Vagina (tissue), 2 donors: ENCODE measurements at places on chromosomes 11 and 22.
A peak's percentile ranks its signal among the peaks of the same experiment; 100 is the strongest.

- DNase-seq = no peak
- H3K36me3 ChIP-seq = no peaks in the 10 kb centered on the region
- no peaks in the 10 kb centered on the region for H3K4me1 ChIP-seq
- H3K27ac ChIP-seq = no peak overlapping the region
Measured at GRCh38 chr11:115197031-115197430, 307.2 kb downstream of the CADM1 start.

DNA sequence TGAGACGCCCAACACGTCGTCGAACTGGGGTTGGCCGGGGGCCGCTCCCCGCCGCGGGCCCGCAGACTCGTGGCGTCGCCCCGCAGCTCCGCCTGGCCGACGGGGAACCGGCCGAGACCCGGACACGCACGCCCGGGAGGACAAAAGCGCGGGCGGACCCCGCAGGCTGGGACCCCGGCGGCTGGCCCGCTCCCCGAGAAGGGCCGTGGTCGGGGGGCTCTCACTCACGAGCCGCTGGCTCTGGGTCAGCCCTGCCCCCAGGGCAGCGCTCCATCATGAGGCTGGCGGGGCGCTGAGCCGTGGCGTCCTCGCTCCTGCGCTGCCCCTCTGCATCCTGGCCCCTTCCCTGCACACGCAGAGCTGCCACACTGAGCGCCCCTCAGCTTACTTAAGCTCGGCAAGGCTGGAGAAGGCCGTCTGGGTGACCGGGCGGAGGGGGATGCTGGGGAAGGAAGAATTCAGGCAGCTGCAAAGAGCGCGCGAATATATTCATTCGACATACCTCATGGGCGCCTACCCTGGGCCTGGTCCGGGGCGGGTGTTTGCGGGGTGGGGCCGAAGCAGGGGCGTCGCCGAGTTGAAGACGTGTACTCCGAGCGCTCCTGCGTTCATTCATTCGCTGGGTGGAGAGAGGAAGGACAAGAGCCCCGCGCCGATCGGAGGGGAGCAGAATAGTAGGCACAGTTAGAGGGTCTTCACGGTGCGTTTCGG is 579 bp upstream of the CYB5R2 start:
- no peaks in the 10 kb centered on the region for H3K36me3 ChIP-seq
- peak overlapping the region; percentile 90 for H3K27ac ChIP-seq
- peak overlapping the region; percentile 56 for H3K4me3 ChIP-seq
- no peaks in the 10 kb centered on the region for H3K27me3 ChIP-seq
- DNase-seq = no peak

- H3K27me3 ChIP-seq = no peaks in the 10 kb centered on the region
- no peaks in the 10 kb centered on the region for H3K4me1 ChIP-seq
- no peak for DNase-seq
- H3K27ac ChIP-seq = no peak overlapping the region
Measured at GRCh38 chr11:84247926-84248325, 961.8 kb upstream of the CCDC90B start.

GRCh38 chr11:456533-456932 is 6.5 kb downstream of the PTDSS2 start:
- H3K4me1 ChIP-seq = peaks cover 10% of the 10 kb centered on the region
- no peak overlapping the region for H3K4me3 ChIP-seq
- DNase-seq = no peak
- no peaks in the 10 kb centered on the region for H3K36me3 ChIP-seq
- no peak overlapping the region for H3K27ac ChIP-seq
- H3K27me3 ChIP-seq = no peaks in the 10 kb centered on the region

DNA sequence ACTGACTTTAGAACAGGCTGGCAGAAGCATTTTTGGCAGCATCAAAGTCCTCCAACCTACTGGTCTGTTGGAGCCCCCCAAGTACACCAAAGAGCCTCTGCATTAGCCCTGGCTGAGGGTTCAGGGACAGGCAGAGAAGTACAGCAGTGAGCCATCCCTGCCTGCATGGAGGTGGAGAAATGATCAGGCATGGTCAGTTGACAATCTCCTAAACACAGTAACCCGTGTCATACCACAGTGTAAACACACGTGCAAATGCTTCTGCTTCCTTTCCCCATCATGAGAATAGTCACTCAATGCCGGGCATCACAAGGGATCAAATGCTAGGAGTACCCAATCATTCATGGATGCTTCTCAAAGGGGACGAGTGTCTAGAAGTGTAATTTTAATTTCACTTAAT is 8.2 kb downstream of the SERPIND1 start:
- H3K36me3 ChIP-seq = no peaks in the 10 kb centered on the region
- DNase-seq = no peak
- H3K27me3 ChIP-seq = no peaks in the 10 kb centered on the region

DNA sequence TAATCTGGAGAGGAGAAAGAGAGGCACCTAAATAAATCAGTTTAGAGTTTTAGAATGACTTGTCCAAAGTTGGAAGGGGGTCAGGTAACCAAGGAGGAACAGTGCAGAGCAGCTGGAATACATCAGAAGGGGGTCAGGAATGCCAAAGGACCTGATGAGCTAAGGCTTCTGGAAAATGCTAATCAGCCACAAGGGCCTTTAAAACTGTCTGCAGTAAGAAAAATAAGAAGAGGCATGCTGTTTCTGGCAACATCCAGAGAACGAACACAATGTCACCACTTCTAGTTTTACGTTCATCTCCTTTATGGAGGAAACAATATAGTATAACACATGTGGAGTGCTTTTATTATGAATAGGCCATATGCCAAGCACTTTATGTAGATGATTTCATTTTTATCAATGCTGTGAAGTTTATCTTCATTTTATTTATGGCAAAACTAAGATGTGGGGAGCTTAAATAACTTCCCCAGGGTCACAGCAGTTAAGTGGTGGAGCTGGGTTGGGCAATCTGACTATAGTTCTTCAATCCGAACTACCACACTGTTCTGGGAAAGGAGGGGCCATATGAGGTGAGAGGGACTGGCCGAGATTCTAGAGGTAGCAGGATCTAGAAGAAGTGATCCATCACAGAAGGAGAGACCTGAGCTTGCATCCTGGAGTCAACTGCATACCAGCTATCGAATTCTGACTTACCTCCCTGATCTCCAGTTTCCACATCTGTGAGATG is 22.6 kb downstream of the ACO2 start:
- DNase-seq = no peak
- no peaks in the 10 kb centered on the region for H3K36me3 ChIP-seq
- no peaks in the 10 kb centered on the region for H3K27me3 ChIP-seq
- no peak overlapping the region for H3K4me3 ChIP-seq

DNA sequence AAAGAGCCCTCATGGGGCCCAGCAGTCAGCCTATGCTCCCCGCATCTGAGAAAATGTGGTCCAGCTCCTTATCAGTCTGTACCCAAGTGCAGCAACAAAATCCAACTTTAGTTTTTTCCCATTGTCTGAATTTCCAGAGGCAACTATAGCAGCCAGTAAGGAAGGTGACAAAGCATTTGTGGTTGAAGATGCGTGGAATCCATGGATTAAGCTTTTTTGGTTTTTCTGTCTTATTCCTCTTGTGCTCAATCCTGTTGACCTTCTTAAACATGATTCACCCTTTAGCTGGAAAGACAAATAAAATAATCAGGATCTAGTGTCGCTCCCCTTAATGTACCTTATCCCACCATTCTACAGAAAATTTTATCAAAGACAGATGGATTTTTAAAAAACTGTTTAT is 14.3 kb downstream of the GDPD4 start:
- no peaks in the 10 kb centered on the region for H3K4me1 ChIP-seq
- H3K27ac ChIP-seq = no peak overlapping the region
- H3K4me3 ChIP-seq = no peak overlapping the region
- DNase-seq = no peak
- H3K36me3 ChIP-seq = no peaks in the 10 kb centered on the region

DNA sequence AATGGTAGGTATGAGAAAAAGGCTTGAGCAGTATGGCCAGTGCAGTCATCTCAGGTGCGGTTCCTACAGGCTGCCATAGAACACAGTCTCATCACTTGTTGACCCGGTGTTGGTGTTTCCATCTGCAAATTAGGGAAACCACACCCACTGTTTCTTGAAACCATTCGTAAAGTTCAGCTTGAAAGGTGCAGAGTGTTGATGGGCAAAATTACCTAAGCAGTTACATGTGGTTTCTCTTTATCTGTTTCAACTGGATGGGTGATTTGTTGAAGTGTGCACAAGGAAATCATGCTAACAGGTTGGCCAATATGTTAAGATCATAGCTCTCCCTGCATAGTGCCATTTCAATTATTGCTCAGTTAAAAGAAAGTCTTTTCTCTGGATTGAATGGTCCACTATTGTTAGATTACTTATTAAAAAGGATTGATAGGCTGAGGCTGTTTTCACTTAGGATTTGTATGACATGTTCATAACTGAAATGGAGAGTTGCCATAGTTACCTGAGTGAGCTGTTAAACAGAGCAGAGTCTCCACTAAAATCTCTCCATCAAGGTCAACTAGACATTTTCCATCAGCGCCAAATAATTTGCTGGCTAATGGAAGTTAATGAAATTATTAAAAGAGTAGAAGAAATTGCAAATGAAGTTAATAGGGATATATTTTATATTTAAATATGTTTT is 203.1 kb upstream of the MTMR2 start:
- no peak for DNase-seq
- H3K4me1 ChIP-seq = peaks cover 29% of the 10 kb centered on the region
- no peaks in the 10 kb centered on the region for H3K36me3 ChIP-seq
- no peak overlapping the region for H3K4me3 ChIP-seq
- no peaks in the 10 kb centered on the region for H3K27me3 ChIP-seq
- H3K27ac ChIP-seq = no peak overlapping the region

GRCh38 chr11:108196901-108197300 is 25.5 kb downstream of the NPAT start:
- H3K4me3 ChIP-seq = no peak overlapping the region
- H3K27ac ChIP-seq = no peak overlapping the region
- no peaks in the 10 kb centered on the region for H3K27me3 ChIP-seq
- no peaks in the 10 kb centered on the region for H3K36me3 ChIP-seq

GRCh38 chr22:27514601-27515523 is 286.7 kb downstream of the MN1 start:
- H3K36me3 ChIP-seq = no peaks in the 10 kb centered on the region
- H3K27ac ChIP-seq = peak overlapping the region; percentile 41
- H3K4me1 ChIP-seq = peaks cover 4% of the 10 kb centered on the region

- H3K27ac ChIP-seq = no peak overlapping the region
- H3K27me3 ChIP-seq = no peaks in the 10 kb centered on the region
- no peaks in the 10 kb centered on the region for H3K4me1 ChIP-seq
- H3K36me3 ChIP-seq = no peaks in the 10 kb centered on the region
- no peak overlapping the region for H3K4me3 ChIP-seq
- DNase-seq = no peak
Measured at GRCh38 chr22:33303099-33303498, 244.9 kb upstream of the SYN3 start.

- no peak overlapping the region for H3K27ac ChIP-seq
- no peak overlapping the region for H3K4me3 ChIP-seq
- H3K36me3 ChIP-seq = no peaks in the 10 kb centered on the region
- H3K4me1 ChIP-seq = peaks cover 37% of the 10 kb centered on the region
Measured at GRCh38 chr11:13321431-13321830, 43.8 kb downstream of the BMAL1 start.

DNA sequence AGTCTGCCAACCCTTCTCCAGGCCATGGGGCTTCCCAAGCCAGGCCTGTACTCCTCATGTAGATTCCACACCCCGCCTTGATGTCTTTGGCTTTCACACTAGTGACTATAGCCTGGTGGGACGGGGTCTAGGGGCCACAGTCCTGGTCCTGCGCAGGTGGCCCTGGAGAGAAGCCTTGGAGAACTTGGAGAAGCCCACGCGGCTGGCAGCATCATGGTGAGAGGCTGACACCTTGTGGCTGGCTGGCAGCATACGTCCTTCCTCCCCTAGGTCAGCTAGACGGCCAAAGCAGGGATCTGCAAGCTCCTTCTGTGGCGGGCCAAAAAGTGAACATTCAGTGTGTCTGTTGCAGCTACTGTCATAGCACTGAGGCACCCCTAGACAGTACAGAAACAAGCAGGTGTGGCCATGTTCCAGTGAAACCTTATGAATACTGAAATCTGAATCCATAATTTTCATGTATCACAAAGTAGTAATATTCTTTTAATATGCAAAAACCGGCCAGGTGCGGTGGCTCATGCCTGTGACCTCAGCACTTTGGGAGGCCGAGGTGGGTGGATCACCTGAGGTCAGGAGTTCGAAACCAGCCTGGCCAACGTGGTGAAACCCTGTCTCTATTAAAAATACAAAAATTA is 42.0 kb downstream of the FAM83F start:
- no peaks in the 10 kb centered on the region for H3K27me3 ChIP-seq
- peaks cover 22% of the 10 kb centered on the region for H3K4me1 ChIP-seq
- DNase-seq = no peak
- no peak overlapping the region for H3K4me3 ChIP-seq
- no peak overlapping the region for H3K27ac ChIP-seq
- H3K36me3 ChIP-seq = no peaks in the 10 kb centered on the region

GRCh38 chr22:44444341-44445306 is 53.4 kb downstream of the RTL6 start:
- no peaks in the 10 kb centered on the region for H3K36me3 ChIP-seq
- no peak overlapping the region for H3K27ac ChIP-seq
- no peak overlapping the region for H3K4me3 ChIP-seq
- no peaks in the 10 kb centered on the region for H3K27me3 ChIP-seq
- no peak for DNase-seq

- H3K27ac ChIP-seq = no peak overlapping the region
- no peak overlapping the region for H3K4me3 ChIP-seq
- H3K36me3 ChIP-seq = no peaks in the 10 kb centered on the region
- no peak for DNase-seq
Measured at GRCh38 chr11:428295-428694, 13.5 kb upstream of the SIGIRR start.

GRCh38 chr22:25853078-25853477 is 111.1 kb downstream of the MYO18B start:
- no peaks in the 10 kb centered on the region for H3K36me3 ChIP-seq
- H3K27me3 ChIP-seq = no peaks in the 10 kb centered on the region
- no peaks in the 10 kb centered on the region for H3K4me1 ChIP-seq
- H3K4me3 ChIP-seq = no peak overlapping the region

- peaks cover 18% of the 10 kb centered on the region for H3K36me3 ChIP-seq
- H3K27me3 ChIP-seq = no peaks in the 10 kb centered on the region
- H3K4me1 ChIP-seq = no peaks in the 10 kb centered on the region
- H3K27ac ChIP-seq = no peak overlapping the region
Measured at GRCh38 chr11:58531865-58532341, 24.0 kb upstream of the OR5B21 start.

- no peaks in the 10 kb centered on the region for H3K4me1 ChIP-seq
- H3K27ac ChIP-seq = no peak overlapping the region
- no peaks in the 10 kb centered on the region for H3K27me3 ChIP-seq
- no peaks in the 10 kb centered on the region for H3K36me3 ChIP-seq
Measured at GRCh38 chr11:128187835-128188234, 399.5 kb downstream of the ETS1 start.

- H3K4me1 ChIP-seq = peaks cover 6% of the 10 kb centered on the region
- peak; percentile 49 for DNase-seq
- H3K27ac ChIP-seq = no peak overlapping the region
Measured at GRCh38 chr11:113476553-113476952, 1.4 kb upstream of the DRD2 start.
